Neural crest cell (in vitro differentiated cells): ENCODE measurements at places on chromosomes 4 and X. TPM values are rescaled to one million over a fixed set of nuclear protein-coding genes. Genes with fewer than 3 reads are reported as not detected.
A peak's percentile ranks its signal among the peaks of the same experiment; 100 is the strongest.

GRCh38 chr4:37999000-37999716 lies 39.0 kb downstream of the PTTG2 start:
- no peak for DNase-seq

- no peak for DNase-seq
Observed at GRCh38 chr4:158327525-158327924, 117.2 kb downstream of the TMEM144 start.

GRCh38 chr4:39451423-39452023 lies 7.2 kb downstream of the RPL9 start:
- no peak for DNase-seq

GRCh38 chrX:11458170-11458569 lies 165.0 kb downstream of the AMELX start:
- DNase-seq = no peak

DNA sequence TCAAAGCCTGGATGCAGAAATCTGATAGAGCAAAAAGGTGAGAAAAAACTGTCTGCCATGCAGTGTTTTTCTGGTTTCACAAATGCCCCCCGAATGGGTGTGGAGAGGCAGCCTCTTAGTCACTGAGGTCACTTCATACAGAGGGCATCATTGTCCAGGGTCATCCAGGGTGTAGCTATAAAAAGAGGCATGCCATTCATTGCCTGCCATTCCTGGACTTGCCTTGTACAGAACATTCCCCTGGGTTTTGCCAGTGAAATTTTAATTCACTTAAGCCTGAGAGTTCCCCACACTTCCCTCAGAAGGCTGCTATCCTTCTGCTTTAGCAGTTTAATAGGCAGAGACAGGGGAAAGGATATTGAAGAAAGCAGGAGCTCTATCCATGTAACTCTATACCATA lies 230.3 kb downstream of the UNC5C start:
- DNase-seq = peak; percentile 19

DNA sequence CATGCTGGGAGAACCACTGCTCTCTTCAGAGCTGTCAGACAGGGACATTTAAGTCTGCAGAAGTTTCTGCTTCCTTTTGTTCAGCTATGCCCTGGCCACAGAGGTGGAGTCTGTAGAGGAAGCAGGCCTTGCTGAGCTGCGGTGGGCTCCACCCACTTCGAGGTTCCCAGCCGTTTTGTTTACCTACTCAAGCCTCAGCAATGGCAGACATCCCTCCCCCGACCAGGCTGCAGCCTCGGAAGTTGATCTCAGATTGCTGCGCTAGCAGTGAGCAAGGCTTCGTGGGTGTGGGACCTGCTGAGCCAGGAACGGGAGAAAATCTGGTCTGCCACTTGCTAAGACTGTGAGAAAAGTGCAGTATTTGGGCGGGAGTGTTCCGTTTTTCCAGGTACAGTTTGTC lies 118.9 kb downstream of the SLC10A6 start:
- DNase-seq = no peak

GRCh38 chrX:22081475-22082092 lies 49.5 kb downstream of the PHEX start:
- peak; percentile 62 for DNase-seq

GRCh38 chrX:5595570-5595969 lies 633.1 kb downstream of the NLGN4X start:
- no peak for DNase-seq

- no peak for DNase-seq
Observed at GRCh38 chr4:39097290-39097689, 35.3 kb downstream of the KLHL5 start.

DNA sequence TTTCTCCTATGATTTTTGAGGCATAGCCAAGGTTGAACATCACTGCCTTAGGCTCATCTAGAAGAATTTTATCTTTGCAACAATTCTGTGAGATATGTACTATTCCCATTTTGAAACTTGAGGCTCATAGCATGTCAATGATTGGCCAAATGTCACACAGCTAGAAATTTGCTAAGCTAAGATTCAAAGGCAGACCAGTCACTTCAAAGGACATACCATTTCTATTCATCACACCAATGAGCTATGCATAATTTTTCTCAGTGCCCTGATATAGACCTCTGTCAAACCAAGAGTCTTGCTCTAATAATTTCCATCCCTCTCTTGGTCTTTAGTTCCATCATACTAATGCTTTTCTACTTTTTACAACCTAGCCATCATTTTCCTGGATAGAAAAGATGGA lies 27.6 kb upstream of the SERTM2 start:
- no peak for DNase-seq

GRCh38 chrX:49001521-49002090 lies 458 bp downstream of the GRIPAP1 start:
- peak; percentile 5 for DNase-seq

DNA sequence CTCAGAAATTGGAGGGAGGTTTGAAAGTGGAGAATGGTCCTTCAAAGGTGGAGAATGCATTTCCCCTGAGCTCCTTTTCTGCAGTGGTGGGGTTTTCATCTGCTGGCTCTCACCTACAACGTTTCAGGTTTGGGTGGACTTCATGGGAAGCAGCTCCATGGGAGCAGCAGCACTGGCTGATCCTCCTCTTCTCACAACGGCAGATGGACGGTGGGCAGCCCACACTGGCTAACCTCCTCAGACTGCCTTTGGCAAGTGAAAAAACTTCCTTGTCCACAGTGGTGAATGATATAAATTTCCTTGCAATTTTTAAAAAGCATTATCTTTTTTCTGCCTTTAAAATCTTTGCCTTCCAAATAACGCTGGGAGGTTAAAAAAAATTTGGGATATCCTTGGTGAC lies 93.5 kb downstream of the ZNF827 start:
- no peak for DNase-seq

Gene SPANXN4
- total RNA-seq = not detected in 2 replicates

Gene VGLL1
- total RNA-seq = not detected in 2 replicates

Gene CSAG1
- not detected in 2 replicates for total RNA-seq

Gene PRRG3
- 2.6 and 2.9 TPM in 2 replicates for total RNA-seq

Gene BGN
- 80.6 and 85.2 TPM in 2 replicates for total RNA-seq
